ENCODE measurements at places on chromosomes 5 and 9.

DNA sequence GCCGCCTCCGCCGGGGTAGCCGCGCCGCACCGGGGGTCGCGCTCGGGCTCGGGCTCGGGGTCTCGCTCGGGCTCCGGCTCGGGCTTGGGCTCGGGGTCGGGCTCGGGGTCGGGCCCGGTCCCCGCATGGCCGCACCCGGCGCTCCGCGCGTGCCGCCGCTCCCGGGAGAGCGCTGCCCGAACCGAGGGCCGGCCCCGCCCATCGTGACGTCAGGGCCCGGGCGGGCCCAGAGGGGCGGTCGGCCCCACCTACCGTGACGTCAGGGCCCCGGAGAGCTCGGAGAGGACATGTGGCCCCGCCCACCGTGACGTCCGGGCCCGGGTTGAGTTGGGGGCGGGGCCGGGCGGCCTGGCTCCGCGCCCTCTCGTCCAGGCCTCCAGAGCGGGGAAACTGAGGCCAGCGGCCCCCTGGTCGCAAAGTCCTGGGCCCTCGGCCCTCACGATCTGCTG lies at the start of gene NSMF:
TSS of gene NSMF (minus strand) at position 183 of the 449 bp plus-strand sequence. CDS start 232 bp downstream, outside the sequence.
- peak; percentile 33 for DNase-seq

GRCh38 chr5:2797160-2797559 lies 45.7 kb upstream of the IRX2 start:
- DNase-seq, result no peak

DNA sequence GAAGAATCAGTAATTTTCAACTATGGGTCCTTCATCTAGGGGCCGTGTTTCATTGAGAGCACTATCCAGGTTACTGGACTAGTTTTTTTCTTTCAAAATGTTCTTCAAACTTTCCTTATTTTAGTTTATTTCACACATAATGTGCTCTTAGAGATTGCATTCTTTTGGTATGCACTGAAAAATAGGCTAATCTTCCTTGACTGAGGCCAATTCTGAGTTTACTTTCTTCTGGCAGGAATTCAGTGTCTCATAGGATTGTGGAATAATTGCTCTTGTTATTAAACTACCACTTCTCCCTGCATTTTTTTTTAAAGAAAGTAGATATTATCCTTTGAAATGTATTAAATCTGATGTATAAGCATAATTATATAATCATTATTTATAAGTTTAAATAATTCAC lies 624.5 kb downstream of the RAB3C start:
- DNase-seq, result no peak

DNA sequence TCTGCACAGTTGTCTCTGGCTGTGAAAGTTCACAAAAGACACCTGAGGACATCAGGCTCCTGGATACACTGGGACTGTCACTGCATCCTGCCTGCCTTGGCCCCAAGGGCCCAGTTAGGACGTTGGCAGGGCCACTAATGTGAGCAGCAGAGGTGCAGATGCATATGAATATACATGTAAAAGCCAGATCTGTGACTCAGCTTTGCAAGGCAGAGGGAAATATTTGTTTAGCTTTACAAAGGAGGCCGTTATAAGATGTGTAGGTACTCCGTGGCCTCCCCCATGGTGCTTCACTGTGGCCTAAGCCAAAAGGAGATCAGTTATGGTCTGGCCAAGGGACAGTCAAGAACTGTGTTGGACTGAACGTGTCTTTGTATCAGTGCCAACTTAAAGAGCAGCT lies 4.1 kb upstream of the C1QTNF3 start:
- no peak for DNase-seq

DNA sequence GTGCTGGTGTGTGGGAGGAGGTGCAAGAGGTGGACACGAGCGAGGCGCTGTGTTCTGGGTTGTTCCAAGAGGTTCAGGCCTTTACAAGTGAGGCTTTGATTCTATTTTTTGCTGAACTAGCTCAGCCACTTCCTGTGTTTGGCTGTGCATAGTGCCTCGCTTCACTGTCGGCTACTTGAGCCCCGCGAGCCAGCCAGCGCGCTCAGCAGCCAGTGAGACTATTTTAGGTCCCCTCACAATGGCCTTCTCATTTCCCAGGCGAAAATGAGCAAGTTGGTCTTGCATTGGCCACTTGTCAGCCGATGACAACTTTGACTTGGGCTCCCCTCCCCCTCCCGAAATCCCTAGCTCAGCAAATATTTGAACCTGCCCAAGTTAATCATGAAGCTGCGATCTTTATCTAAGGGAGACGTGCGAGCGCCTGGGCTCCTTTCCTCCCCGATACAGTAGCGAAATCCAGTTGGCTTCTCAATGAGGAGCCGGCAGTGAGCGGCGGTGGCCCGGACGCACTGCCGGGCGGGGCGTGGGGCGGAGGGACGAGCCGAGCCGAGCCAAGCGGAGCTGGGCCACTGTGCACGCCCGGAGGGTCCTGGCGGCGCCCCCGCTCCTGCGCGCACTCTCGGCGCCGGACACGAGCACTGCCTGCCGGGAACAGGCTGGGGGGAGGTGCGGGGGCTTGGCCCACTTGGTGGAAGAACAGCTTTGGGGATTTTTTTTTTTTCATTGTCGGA lies 72.6 kb downstream of the PIK3R1 start:
- DNase-seq, result no peak
